Activated CD4-positive, alpha-beta T cell treated with anti-CD3 and anti-CD28 coated beads, Interleukin-2, amount 50 U/mL, for 24 hours (primary cell): ENCODE measurements at places on chromosomes 16 and 17.

- DNase-seq = no peak
Observed at GRCh38 chr17:75508931-75509361, 6.4 kb downstream of the CASKIN2 start.

- no peak for DNase-seq
Observed at GRCh38 chr17:42850954-42851353, at the start of gene AOC3. Gene AOC3, plus strand, starts transcription at chr17:42851199. Its CDS starts 145 bp downstream, at chr17:42851344.

- DNase-seq = no peak
Observed at GRCh38 chr16:88920618-88921590, 54.4 kb upstream of the PABPN1L start.

- no peak for DNase-seq
Observed at GRCh38 chr17:39054111-39054645, 87.0 kb upstream of the FBXO47 start.

DNA sequence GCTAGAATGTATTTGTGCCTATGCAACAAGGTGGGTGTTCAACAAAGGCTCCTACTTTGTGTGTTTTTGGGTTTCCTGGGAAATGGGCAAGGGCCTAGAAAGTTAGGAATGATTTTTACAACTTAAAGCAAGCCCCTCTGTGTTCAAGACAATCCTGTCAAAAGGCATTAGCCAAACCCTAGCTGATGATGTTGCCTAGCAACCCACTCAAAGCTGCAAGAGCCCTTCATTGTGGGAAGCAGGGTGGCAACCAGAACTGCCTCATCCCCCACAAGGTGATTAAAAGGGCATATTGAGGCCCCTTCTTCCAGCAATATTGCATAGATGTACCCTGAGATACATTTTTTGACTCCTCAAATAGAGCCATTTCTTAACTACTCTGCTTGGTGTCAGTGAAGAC, 16.0 kb upstream of the RASL10B start:
- no peak for DNase-seq

DNA sequence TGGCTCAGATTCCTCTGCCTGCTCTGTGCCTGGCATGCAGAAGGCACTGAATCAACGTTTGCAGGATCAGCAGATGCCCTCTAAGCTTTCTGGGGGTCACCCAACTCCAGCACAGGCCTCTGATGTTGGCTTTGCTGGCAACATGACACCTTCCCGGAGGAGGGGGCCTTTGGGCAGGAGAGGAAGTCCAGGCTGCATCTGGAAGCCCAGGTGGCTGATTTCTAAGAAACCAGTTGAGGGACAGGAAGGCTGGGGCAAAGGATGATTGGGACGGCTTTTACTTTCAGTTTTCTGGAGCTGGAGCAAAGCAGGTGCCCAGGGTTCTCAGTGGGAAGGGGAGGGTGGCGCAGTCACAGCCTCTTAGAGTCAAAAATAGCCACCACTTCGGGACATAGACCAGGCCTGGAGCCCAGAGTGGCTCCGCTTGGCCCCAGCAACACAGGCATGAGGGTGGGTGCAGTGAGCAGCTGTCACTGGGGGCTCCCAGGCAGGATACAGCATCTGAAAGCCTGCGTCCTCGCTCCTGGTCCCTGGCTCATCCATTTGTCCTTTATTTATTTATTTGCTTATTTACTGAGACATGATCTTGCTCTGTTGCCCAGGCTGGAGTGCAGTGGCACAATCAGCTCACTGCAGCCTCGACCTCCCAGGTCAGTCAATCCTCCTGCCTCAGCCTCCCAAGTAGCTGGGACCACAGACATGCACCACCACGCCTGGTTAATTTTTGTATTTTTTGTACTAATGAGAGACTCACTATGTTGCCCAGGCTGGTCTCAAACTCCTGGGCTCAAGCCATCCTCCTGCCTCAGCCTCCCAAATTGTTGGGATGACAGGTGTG, 15.1 kb downstream of the SOCS1 start:
- DNase-seq = no peak

DNA sequence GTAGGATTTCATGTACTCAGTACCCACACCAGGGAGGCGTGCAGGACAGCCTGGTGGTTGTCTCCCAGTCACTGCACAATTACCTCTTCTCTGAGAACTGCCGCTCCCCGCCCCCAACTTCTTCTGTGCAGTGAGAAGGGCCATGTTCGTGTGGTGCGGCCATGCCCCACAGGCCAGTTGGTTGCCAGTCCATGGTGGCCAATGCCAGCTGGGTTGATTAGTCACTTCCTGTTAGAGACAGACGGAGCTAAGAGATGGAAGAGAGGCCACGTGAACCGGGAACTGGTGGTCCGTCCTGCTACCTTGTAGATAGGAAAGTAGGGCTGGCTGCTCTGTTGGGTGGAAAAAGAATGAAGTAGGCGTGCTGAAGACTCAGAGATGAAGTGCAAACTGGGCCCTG, 206.5 kb downstream of the ABCC12 start:
- DNase-seq = no peak

DNA sequence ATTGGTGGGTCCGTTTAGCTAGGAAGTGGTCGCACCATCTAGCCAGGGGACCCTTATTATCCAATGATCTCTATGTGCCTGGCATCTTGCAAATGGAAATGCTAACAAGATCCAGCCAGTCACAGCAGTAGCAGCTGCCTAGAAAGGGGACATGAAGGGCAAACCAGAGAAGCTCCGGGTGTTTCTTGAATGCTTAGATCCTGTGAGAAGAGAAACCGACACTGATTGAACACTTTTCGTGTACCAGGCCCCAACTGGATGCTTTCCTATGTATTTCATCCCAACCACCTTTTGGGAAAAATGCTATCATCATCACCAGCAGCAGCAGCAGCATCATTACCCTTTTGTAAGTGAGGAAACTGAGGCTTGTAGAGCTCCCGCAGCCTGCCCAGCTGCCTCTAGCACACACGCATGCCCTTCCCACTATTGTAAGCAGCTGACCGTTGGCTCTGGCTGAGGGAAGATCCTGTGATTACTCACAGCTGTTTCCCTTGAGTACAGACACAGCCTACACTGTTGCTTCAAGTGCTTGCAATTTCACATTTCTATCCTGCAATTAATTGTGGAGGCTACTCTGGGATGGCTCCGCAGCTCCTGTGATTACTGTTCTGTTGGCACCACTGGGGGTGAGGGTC, 180.7 kb upstream of the CACNG5 start:
- no peak for DNase-seq

DNA sequence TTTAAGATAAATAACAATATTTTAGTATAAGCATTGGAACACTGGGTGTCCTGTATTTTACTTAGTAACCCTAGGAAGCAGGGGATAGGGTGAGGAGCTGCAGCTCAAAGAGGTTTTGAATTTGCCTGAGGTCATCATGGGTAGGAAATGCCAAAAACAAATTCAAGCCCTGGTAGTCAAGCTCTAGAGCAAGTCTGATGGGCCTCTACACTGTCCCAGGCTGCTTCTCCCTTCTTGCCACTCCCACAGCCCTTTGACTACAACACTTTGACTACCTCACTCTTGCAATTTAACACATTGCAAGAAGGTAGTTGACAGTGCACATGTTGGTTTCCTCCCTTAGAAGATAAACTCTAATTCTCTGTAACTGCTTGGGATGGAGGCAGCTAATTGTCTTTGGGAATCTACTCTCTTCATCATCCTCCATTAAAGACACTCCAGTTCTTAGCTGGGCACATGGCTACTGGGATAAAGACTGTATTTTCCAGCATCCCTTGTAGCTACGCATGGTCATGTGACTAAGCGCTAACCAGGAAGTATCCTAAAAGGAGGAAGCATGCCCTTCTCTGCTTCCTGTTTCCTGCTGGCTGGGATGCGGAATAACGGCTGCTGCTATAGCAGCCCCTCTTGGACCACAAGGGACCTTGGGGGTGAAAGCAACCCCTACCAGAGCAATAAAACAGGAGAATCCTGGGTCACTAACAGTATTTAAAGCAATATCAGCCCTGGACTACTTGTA, 30.7 kb upstream of the SSTR2 start:
- no peak for DNase-seq

GRCh38 chr16:66751053-66751302, 431 bp downstream of the DYNC1LI2 start:
- DNase-seq = no peak

- no peak for DNase-seq
Observed at GRCh38 chr17:17509601-17510425, 13.6 kb upstream of the RASD1 start.

- DNase-seq = no peak
Observed at GRCh38 chr16:77408607-77409006, 26.2 kb downstream of the ADAMTS18 start.

- no peak for DNase-seq
Observed at GRCh38 chr16:11501632-11502031, 85.1 kb downstream of the LITAF start.

- DNase-seq = no peak
Observed at GRCh38 chr16:10579965-10580882, at the start of gene EMP2. Gene EMP2, minus strand, starts transcription at chr16:10580598. Its CDS starts 32,981 bp downstream, at chr16:10547617.

DNA sequence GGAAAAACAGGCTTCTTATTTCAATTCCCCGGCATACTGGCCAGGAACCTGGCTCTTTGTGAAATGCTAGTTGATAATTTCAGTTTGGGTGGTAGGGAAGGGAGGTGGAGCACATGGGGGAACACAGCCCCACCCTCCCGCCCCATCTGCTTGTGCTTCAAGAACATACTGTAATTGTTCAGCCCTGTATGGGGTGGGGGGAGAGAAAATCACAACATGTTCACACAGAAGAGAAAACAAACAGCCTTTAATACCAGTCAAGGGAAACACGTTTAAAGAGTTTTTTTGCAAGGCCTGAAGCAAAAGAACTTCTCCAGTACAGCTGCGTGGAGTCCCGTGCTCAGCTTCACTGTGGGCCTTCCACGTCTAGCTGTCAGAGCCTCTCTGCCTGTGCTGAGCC, 59.7 kb downstream of the SHISA6 start:
- no peak for DNase-seq

- no peak for DNase-seq
Observed at GRCh38 chr16:75116081-75116910, at the start of gene LDHD. Gene LDHD, minus strand, starts transcription at chr16:75116780. Its CDS starts 60 bp downstream, at chr16:75116720.

- DNase-seq = no peak
Observed at GRCh38 chr16:13982451-13982850, 62.5 kb downstream of the ERCC4 start.

- no peak for DNase-seq
Observed at GRCh38 chr16:82509691-82510430, 116.9 kb upstream of the CDH13 start.

DNA sequence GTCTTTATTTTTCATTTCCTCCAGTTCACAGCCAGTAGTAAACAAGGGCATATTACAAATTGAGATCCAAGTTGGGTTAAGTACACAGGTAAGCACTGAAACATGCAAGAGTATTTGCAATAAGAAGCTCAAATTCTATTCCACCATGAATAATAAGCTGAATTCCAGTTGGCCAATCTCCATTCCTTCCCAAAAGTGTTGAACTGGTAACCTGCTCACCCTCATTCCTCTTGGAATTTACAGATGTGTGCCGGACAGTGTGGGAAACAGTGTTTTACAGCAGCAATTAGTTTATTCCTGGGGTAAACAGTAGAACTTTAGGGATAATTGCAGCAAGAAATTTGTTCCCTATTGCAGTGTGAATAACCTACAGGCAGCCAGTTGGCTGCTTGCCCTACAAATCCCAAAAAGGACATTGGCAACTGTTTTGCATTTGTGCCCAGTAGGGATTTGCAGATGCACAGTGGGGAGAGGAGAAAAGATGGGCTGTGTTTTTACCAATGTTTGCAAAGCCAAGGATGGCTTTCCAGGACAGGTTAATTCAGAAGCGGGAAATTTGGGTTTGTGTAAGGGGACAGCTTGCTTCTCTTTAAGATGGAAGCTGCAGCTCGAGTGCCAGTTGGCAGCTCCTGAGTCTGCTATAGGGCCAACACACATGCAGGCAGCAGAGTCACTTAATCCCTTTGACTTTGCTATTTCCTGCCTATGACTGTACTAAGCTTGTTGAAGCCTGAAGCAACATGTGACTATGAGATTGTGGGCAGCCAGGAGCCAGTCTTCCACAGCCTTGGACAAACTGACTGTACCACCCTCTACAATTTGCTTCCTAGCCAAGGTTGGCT, 318.9 kb downstream of the MAP2K6 start:
- no peak for DNase-seq

DNA sequence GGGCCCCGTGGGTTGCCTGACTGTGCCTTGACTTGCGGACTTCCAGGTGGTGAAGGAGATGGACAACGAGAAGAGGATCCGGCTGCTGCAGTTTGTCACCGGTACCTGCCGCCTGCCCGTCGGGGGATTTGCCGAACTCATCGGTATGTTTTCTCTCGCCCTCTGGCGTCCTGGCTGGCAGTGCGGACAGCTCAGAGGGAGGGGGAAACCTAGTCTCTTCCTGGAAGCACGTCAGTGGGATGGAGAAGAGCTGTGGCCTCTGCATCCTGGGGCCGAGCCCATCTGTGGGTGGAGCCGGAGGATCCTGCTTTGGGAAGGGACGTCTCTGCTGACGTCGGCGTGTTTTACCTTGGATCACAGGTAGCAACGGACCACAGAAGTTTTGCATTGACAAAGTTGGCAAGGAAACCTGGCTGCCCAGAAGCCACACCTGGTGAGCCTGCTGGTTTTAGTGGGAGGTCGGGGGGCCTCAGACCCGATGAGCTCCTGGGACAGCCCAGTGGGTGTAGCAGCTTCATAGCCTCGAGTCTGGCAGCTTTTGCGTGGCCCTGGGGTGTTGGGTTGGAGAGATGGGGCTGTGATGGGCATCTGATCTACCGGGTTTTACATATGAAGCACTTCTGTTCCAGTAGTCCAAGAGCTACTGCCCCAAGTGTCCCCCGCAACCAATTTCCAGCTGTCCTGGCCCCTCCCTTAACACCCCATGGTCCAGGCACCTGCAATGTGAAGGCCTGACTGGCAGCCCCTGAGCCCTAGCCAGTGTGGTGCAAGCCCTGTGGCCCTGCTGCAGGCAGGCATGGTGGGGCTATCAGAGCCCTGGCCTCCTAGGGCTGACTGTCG, 11.9 kb upstream of the CLEC18A start:
- no peak for DNase-seq

- DNase-seq = no peak
Observed at GRCh38 chr17:37062021-37062420, 113.3 kb downstream of the AATF start.

DNA sequence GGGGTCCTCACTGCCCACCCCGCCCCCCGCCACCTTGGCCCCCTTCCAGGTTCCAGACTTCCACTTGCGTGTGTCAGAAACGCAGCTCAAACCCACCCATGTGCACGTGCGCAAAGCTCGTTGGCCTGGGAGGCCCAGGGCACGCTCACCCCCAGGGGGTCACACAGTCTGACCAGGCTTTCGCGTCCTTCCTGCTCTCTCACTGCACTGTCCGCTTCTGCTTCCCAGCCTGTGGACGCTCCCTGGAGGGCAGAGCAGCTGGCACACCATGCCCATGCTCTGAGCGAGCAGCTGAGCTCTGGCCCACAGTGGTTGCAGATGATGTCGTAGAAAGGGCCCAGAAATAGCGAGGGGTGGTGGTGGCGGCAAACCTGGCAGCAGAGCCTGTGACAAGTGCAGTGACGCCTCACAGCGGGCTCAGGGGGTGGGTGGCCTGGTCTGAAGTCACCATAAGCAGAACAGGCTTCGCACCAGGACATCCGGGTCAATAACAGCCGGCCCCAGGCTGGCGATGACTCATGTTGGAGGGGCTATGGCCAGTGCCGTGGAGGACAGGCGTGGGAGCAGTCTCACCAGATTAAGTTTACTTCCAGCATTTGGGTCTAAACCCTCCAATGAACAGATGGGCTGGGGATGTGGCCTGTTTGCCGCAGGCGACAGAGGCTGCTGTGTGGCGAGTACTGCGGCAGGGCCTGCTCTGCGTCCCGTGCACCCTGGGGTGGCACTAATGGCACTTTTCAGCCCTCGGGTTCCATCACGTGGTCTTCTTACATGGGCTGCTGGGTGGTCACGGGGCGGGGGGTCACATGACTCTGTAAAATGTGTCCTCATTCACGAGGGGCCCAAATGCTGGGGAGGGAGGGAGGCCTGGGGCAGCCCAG, 49.0 kb downstream of the NT5M start:
- no peak for DNase-seq
